ENCODE measurements at places on chromosomes 2 and 18.

DNA sequence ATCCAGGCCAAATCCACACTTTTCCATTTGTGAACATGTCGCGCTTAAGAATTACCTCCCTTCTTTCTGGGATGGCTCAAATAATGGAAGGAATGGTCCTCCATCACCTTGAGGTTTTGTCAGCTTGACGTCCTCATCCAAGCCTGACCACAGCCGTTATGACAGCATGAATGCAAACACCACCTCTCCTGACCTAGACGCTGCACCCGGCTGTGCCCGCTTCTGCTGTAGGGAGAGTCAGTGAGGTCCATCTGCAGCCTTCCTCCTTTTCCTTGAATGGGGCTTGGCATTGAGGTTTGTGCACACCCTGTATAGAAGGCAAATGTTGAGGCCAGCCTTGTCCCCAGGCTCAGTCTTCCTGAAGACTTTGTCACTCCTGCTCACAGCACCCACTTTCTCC, 85.5 kb downstream of the TGOLN2 start:
- no peak for DNase-seq

GRCh38 chr2:181228661-181229060, 228.5 kb upstream of the ITGA4 start:
- DNase-seq = no peak

DNA sequence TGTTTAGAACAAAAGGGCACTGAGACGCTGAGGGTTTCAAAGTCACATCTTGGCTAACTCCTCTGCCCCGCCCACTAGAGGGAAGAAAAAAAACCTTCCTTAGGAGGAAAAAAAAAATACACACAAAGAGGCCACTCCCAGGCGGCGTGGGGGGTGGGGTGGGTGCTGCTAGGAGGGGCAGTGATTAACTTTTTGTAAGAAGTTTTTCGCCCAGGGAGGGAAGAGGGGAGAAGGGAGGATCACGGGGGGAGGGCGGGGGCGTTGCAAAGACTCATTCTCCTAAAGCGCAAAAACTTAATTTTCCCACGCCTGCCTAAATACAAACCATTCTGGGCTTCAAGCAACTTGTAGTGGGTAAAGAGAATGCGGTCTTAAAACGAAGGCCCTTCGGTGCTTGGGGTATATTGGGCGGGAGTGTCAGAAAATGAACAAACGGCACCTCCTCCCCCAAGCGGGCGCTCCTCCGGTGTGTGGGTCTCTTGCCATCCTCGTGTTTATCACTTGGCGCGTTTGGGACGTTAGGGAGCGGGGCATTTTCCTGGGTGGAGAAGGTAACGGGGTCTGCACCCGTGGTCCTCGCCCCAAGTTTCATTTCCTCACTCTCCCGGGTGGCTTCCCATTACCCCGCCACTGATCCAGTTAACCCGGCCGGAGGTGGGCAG, 1.7 kb downstream of the CXCR4 start:
- DNase-seq = peak; percentile 77

GRCh38 chr2:8986327-8986976, 17.0 kb downstream of the MBOAT2 start:
- DNase-seq = no peak
